ENCODE measurements at places on chromosomes 2 and 18.

GRCh38 chr2:170204298-170204951 is 26.5 kb downstream of the MYO3B start:
- DNase-seq, result no peak

GRCh38 chr2:27765621-27766286 is 5.8 kb upstream of the MRPL33 start:
- DNase-seq, result peak; percentile 46

- DNase-seq, result no peak
These were observed 183.5 kb upstream of the FAM98A start for GRCh38 chr2:33782395-33783230.

DNA sequence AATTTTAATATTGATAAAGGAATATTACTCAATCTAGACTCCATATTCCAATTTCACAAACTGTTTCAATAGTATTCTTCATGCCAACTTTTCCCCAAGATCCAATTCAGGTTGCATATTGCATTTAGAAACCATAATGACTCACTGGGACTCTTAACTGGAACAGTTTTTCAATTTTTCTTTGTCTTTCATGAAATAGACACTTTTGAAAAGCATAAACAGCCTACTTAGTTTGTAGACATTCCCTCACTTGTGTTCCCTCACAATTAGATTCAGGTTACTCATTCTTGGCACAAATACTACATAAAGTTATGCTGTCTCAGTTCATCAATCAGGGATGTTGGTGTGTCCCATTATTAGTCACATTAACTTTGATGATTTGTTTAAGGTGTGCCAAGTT is 1768.4 kb upstream of the PIK3C3 start:
- no peak for DNase-seq

GRCh38 chr2:196480653-196481323 is 158.7 kb upstream of the CCDC150 start:
- no peak for DNase-seq

- DNase-seq, result no peak
These were observed 84.7 kb downstream of the ICA1L start for GRCh38 chr2:202786842-202787241.

DNA sequence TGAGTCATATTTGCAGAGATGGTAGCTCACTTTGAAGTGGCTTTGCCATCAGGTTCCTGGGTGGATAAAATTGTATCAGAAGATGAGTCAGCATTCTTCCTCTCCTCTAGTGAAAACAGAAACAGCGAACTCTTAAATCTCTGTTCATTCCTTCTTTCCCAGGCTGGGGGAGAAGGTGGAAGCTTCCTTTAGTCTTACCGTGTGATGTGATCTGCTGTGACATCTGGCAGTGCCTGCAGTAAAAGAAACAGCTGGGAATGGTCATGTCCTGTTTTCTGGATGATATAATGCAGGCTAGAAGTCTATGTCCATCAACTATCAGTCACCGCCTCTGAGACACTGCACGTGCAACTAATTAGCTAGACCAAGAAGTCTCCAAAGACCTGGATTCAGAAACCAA is 171.6 kb downstream of the VAPA start:
- no peak for DNase-seq

DNA sequence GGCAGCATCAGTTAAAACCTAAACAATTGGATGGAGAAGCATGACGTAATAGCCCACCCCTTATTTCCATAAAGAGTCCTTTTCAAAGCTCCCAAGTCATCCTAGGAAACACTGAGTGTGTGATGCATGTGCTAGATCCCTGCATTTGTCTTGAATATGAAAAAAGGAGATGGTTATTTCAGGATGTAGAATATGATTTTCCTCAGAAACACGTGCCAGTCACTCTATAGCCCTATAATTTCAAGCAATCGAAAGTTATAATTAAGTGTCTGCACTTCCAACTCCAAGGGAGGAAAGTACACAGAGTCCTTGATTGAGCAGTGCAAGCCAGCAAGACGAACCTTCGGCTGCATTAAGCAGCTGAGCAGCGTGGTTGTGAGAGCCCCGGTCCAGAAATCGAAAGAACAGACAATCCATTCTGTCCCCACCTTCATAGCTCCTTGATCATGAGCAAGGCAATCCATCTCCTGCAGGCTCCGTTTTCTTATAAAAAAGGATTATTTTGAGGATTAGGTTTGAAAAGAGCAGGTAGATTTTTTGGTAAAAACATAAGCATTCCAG is 287.7 kb downstream of the FBXO15 start:
- DNase-seq, result no peak

DNA sequence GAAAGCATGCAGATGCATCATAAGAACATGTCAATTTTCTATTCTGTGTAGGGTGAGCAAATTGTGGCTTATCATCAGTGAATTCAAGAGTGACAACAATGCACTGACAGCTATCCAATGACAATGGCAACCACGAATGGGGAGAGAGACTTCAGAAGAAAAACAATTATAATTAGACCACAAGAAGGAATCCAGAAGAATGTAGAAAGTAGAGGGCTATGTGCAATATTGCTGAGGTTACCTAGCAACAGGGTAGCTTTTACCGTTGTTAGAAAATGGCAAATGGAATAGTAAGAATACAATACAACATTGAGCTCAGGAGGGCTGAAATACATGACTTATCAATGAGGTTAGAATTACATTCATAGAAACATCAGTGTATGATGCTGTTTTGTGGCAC is 71.1 kb upstream of the SESTD1 start:
- no peak for DNase-seq

DNA sequence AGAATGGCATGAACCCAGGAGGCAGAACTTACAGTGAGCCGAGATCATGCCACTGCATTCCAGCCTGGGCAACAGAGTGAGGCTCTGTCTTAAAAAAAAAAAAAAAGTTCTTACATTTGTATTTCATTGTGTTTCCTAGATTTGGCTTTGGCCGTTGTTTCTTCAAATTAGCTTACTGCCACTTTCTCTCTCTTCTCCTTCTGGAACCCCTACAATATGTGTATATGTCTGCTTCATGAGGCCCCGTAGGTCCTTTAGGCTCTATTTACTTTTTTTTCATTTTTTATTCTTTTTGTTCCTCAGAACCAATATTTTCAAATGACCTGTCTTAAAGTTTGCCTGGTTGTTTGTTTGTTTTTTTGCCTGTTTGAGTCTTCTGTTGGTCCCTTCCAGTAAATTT is 41.2 kb downstream of the RMDN2 start:
- no peak for DNase-seq

- DNase-seq, result no peak
These were observed 166.4 kb upstream of the MGAT5 start for GRCh38 chr2:134087371-134087921.

DNA sequence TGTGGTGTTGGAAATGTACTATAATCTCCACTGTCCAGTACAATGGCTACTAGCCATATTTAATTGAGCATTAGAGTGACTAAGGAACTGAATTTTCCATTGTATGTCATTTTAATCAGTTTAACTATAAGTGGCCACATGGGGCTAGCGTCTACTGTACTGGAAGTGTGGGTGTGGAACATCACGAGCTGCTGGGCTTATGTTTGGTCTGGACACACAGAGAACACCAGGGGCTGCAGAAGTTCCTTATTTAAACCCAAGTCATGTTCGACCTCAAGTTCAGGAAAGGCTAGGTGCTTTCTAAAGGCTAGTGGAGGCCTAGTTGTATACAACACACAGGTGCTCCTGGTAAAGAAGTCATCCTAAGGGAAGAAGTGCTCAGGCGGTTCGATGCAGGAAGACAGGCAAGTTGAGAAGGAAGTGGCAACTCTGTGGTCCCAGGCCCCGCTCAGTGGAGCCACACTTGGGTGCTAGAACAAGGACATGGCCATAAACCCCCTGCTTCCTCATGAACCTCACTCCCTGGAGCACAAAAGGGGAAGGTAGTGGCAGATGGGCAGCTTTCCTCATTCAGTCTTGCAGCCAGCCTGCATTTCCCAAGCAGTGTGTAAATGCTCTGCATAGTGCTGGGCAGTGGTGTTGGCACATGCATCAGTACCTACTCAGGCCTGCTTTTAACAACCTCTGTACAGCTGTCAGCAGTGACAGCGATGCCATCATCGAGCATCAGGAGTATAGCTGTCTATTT is 13.3 kb downstream of the LGALSL start:
- DNase-seq, result peak; percentile 66

DNA sequence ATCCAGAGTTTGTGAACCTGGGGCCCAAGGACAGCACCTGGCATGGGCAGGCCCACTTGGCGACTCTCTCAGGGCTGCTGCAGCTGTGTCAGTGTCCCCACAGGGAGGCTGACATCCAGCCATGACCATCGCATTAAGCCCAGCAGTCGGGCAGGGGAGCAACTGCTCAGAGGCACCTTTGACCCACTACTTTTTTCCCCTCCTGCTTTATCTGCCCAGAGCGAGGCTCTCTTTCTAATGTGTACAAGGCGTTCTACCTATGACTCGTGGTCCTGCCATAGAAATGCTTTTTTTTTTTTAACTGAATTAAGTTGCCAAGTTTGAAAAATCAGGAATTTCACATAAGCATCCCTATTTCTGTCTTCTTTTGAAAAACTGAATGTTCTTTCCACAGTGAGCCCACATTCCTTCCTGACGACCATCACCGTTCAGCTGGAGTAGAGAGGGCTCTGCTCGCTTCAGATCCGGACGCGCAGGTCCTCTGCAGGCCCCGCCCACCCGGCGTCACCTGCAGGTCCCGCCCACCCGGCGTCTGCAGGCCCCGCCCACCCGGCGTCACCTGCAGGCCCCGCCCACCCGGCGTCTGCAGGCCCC is 403 bp upstream of the CLUL1 start:
- DNase-seq, result peak; percentile 72

- no peak for DNase-seq
These were observed 66.3 kb upstream of the SCG2 start for GRCh38 chr2:223668302-223668998.

GRCh38 chr2:201150454-201151020 is 32.4 kb upstream of the CASP10 start:
- peak; percentile 78 for DNase-seq

- DNase-seq, result no peak
These were observed 16.0 kb downstream of the CD28 start for GRCh38 chr2:203722411-203722810.

DNA sequence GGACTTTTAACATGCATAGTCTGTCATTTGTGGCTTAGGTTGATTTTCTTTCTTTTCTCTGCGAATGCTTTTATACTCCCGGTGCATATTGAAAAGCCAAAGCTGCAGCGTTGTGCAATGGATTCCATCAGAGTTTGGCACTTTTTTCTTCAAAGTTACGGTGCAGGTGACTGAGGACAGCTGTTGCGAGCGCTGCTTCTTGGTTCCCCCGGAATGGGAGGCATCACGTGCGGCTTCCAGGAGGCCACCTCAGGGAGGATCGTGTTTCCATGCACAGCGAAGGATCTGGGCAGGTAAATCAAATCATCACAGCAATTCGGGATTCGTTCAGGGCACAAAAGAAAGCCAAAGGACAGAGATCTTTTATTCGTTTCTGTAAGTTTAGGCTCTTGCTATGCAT is 109.6 kb upstream of the ALKAL2 start:
- DNase-seq, result no peak

GRCh38 chr2:134611316-134611715 is 107.5 kb downstream of the TMEM163 start:
- no peak for DNase-seq

DNA sequence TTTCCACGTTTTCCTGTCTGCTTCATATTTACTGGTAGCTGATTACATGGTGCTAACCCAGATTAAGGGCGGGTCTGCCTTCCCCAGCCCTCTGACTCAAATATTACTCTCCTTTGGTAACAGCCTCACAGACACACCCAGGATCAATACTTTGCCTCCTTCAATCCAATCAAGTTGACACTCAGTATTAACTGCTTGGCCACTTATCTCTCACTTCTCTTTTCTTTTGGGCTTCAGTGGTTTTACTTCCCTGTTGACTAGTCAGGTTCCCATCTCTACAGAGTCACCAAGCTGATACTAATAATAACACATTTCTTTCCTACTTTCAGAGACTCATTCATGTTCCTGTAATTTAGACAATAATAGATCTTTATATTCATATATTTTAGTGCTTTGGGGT is 302.2 kb upstream of the MAP2 start:
- peak; percentile 15 for DNase-seq

DNA sequence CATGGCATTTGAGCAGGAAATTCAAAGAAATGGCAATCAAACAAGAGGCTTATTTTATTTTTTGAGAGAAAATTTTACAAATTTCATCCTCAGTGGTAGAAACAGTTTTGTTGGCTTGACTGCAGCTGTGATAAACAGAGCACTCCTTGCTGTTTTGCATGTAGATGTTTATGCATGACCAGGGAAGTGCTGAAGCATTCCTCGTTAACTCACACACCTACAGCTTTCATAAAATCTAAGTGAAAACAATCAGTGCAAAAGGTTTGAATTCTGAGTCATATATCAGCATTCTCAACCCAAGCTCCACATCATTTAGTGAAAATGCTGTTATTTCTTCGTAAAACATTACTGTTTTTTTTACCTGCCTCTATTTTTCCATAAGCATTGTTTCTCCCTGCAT is 146.6 kb upstream of the CCDC68 start:
- DNase-seq, result no peak

DNA sequence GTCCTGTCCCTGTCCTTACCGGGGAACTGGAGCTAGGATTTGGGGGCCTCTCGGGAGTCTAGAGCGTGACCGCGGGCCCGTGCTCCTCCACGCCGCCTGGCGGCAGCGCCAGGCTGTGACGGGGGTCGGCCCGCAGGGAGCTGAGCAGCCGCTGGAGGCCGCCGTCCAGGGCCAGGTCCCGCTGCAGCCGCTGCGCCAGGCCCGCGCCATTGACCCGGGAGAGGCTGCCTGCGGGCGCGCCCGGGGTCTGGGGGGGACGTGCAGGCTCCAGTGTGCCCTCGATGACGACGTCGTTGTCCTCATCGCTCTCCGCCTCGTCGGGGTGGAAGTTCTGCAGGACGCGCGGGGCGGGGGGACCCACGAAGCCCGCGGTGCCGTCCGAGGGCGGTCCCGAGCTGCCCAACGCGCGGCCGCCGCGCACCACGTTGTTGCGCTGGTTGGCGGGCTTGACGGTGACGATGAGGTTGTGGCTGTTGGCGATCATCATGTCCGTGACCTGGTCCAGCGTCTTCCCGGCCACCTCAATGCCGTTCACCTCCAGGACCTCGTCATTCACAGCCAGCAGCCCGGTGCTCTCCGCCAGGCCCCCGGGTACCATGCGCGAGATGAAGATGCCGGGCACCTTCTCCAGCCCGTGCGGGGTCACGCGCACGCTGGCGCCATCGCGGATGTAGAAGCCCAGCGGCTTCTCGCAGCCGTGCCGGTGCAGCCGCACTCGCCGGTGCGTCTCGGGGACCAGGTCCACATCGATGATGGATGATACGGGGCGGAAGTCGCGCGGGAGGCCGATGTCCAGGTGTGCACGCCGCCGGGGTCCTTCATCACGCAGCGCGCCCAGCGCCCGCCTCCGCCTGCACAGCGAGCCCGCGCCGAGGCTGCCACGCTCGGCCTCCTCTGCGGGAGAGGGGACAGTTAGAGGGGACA is 50.9 kb downstream of the ADNP2 start:
- peak; percentile 78 for DNase-seq

GRCh38 chr2:119425620-119426395 is 5.8 kb upstream of the TMEM37 start:
- DNase-seq, result no peak

Measured in hematopoietic multipotent progenitor cell treated with erythropoietin and hydrocortisone succinate and interleukin-3 and kit ligand, for 4 days (in vitro differentiated cells).